ENCODE measurements at places on chromosomes 6 and 20.

DNA sequence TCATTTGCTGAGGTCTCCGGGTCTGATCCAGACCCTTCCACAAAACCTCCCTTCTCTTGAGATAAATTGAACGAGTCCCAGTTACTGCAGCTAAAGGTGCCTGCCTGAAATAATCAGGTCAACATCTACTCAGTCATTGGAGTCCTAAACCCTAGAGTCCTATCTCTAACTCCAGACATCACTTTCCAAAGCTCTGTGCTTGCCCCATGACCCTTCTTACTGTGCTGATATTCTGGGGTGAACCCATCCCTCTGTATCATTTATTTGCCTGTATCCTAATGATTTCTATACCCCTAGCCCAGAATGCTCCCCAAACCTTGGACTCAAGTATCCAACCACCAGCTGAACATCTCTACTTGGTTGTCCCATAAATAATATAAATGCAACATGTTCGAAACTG lies 35.7 kb downstream of the CD83 start:
- no peak for DNase-seq

DNA sequence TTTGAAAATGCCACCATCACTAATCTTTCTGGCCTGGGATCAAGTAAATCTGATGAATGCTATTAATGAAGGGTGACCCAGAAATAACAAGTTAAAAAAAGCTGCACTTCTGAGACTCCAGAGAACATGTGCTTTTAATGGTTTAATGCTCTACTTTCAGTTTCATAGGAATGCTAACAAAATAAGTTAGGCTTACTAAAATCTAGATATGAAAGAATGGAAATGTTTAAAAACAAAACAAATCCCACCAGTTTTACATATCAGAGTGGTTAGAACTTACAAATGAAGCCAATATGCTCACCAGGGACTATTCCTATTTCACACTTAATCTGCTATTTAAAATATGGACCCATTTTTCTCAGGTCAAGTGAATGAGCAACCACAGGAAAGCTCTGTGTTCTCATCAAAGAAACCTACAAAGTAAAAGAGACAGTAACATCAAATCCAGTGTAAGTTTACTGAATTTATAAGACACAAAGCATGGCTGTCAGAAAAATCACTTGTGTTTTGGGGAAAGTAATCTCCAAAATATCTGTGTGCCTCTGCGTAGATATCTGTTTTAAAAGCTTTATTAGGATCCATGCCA lies 40.3 kb downstream of the FYN start:
- DNase-seq = no peak

DNA sequence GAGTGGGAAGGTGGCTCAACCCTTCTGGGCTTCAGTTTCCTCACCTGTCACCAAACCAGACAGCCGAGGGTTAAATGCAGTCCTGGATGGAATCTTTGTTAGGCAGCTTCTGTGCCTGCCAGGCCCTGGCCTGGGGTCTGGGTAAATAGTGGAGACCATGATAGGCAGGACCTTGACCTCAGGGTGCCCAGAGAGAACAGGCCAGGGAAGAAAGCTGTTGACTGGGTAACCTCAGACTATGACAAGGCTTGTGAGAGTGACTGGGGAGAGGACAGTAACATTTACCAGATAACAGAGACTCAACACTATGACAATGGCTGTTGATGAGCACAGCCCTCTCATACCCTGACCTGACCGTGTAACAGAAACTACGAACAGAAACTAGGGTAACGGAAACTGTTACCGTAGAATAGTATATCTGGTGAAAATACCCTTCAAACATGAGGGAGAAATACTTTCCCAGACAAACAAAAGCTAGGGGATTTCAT lies 218.3 kb downstream of the PREX1 start:
- no peak for DNase-seq

GRCh38 chr6:96065213-96065612 lies 49.4 kb downstream of the FUT9 start:
- no peak for DNase-seq

DNA sequence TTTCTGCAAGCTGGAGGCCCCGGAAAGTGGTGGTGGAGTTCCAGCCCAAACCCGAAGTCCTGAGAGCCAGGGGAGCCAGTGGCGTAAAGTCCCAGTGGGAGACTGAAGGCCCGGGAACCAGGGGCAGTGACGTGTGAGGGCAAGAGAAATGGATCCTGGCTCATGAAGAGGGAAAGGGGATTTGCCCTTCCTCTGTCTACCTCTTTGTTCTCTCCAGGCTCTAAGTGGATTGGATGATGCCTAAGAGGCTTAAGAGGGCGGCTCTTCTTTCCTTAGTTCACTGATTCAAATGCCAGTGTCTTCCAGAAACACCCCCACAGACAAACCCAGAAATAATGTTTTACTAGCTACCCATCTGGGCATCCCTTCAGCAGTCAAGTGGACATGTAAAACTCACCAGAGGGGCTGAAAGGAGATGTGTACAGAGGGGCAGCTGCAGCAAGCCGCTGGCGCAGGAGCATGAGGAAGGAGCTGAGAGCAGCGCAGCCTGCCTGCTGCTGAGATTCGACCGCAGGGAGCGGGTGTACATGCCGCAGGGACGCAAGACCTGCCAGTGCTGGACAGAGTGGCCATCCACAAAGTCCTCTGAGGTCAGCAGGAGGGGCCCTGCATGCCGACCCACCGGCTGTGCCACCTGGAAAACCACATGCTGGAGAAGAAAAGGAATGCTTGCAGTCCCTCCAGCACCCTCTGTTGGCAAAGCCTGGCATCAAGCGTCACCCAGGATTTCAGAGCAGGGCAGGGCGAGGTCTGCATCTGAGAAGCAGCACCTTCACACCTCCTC lies 29.5 kb downstream of the CDYL start:
- no peak for DNase-seq

GRCh38 chr6:39785281-39785680 lies 6.9 kb upstream of the DAAM2 start:
- DNase-seq = no peak

- DNase-seq = no peak
These were observed 10.9 kb downstream of the PSMB1 start for GRCh38 chr6:170542031-170542719.

DNA sequence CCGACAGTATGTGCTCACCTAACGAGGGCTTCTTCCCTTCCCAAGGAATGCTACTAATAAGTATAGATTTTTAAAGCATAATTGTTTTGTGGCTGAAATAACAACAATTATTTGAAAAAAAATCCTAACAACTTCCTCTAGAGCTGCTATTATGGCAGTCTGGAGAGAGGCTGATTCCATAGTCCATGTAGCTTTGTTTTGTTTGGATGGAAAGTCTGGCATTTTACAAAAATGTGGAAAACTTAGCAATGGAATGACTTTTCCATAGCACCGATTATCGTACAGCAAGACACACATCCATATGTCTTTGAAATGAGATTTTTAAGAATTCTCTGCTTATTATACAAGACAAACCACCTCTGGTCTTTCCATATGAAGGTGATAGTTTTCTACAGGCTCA lies 252.4 kb upstream of the TAB2 start:
- DNase-seq = no peak

GRCh38 chr20:41086402-41087324 lies 50.7 kb upstream of the PLCG1 start:
- no peak for DNase-seq

DNA sequence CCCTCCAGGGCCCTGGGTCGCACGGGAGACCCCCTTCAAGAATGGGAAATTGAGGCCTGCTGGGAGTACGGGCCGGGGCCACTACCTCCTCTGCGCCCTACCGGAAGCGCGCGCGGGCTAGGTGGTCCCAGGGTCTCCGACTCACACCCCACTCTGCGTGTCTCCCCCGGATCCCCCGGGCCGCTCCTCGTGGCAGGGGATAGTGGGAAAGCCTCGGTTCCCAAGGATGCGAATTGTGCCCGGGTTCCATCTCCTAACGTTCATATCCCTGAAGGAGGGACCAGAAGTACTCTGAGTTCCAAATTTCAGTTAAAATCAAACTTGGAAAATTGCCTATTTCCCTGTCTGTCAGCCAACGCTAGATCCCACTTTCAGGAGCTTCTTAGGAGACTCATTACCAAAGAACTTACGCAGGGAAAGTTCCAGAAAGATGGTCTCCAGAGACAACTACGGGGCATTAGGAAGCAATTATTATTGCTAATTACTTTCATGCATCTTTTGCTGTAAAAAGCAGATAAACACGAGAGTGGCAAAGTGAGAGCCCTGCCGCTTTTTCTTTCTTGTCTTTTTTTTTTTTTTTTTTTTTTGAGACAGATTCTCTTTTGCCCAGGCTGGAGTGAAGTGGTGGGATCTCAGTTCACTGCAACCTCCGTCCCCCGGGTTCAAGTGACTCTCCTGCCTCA lies 858 bp downstream of the FAM83D start:
- no peak for DNase-seq

- DNase-seq = no peak
These were observed 172.4 kb downstream of the PLCB4 start for GRCh38 chr20:9241232-9241692.

DNA sequence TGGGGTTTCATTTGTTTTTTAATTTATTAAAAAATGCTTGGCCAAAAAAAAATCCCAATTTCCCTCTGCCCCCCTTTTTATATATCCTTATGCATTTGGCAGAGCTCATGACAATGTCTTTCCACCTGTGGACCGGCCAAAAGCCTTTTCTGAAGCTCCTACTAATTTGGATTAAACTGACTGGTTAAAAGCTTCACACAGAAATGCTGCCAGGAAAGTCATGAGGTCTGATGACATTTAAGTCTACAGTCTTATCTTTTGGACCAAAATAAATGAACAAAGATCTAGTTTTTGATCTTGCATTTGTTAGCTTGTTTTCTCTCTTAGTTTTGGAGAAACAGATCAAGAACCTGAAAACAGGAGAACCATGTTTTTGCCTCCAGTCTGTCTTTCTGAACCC lies 66.1 kb downstream of the TRMT11 start:
- DNase-seq = no peak

DNA sequence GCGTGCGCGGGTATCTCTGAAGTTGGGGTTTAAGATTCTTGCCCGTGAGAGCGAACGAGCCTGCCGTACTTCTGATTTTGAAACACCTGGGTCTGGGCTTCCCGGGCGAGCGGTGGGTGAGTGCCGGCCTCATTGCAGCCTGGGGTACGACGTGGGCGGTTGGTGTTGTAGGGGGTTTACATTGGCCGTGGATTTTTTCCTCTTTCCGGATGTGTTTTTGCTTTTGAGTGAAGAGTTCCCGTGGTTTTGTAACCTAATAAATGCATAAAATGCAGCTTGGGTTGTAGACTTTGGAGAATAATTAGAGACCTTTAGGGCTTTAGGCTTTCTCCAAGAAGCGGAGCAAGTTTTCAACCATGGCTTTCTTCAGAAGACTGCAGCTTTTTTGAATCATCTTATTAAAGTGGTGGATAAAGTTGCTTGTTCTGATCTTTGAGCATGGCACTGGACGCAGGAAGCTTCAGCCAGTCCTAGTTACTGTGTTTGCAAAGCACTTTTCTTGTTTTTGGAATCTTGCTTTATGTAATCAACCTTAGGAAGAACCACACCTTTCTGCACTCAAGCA lies 314 bp downstream of the FARS2 start:
- DNase-seq = no peak

GRCh38 chr20:2820896-2821869 lies 5.0 kb downstream of the TMEM239 start:
- DNase-seq = no peak

DNA sequence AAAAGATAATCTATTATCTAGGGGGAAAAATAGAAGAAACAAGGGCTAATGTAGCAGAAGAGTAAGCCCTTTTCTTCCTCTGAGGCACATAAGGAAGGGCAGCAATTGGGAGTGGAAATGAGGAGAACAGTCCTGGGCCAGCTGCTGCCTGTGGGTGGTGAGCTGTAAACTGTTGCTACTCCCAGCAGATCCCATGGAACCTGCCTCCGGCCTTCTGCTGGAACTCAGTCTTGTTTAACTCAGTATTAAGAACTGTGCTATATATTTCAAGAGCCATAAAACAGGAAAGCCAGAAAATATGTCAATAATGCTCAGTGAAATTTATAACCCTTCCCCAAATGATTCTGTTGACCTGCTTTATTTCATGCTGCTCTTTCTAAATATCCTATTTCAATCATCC lies 464.2 kb downstream of the COL12A1 start:
- no peak for DNase-seq

GRCh38 chr20:7828437-7828836 lies 111.8 kb downstream of the HAO1 start:
- no peak for DNase-seq

GRCh38 chr20:64080813-64081623 lies 1.1 kb downstream of the OPRL1 start:
- no peak for DNase-seq

GRCh38 chr6:12279322-12280091 lies 10.7 kb upstream of the EDN1 start:
- DNase-seq = no peak

DNA sequence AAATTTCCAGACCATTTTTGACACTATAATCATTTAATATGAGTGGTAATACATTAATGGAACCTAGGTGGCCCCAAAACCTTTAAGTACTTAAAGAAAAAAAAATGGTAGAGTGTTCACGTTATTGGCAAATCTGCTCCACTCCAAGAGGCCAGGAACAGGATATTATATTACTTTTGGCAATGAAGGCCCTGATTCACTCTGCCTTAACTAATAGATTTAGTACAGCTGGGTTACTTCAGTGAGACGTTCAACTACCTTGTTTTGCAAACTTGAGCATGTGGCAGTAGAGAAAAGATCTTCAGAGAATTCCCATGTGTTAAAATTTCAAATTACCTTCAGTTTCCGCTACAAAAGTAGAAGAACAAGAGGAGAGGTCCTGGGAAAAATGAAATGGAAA lies 12.8 kb downstream of the ADNP start:
- no peak for DNase-seq

GRCh38 chr20:3922223-3922982 lies 33.2 kb downstream of the PANK2 start:
- DNase-seq = no peak

GRCh38 chr6:53701333-53702218 lies 36.0 kb upstream of the KLHL31 start:
- no peak for DNase-seq

DNA sequence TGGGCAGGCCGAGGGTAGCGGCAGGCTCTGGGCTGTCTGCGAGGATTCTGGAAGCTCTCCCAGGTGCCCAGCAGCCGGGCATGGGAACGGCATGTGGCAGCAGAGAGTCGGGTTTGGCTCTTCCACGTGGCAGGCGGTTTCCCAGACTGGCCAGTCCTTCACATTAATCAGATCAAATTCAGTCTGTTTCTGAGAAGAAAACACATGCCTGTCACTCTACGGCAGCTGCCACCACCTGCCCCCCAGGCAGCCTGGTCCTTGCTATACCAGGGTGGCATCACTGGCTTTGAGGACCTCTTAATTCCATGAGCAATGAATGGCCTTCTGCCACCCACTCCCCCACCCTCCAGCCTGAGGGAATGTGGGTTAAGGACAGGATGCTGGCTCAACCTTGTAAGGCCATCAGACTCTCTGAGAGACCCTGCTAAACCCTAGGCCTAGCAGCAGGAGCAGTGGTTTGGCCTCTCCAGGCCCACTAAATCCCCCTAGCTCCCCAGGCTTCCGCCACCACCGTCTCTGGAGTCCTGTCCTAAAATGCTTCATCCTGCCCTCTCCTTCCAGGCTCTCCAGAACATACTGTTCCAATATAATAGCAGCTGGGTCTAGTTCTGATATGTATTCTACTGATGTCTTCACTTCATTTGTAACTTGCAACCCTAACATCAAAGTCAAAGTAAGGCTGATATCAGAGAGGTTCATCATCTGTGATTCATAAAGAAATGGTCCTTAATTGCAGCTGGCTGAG lies 47.8 kb downstream of the PLCG1 start:
- DNase-seq = no peak

- no peak for DNase-seq
These were observed 11.0 kb downstream of the TBPL1 start for GRCh38 chr6:133964052-133964451.

- DNase-seq = no peak
These were observed 83.2 kb downstream of the MDGA1 start for GRCh38 chr6:37614491-37614890.

All from T1000 (cell line).